CD4-positive, alpha-beta T cell (primary cell): ENCODE measurements at places on chromosomes 3 and 15.

DNA sequence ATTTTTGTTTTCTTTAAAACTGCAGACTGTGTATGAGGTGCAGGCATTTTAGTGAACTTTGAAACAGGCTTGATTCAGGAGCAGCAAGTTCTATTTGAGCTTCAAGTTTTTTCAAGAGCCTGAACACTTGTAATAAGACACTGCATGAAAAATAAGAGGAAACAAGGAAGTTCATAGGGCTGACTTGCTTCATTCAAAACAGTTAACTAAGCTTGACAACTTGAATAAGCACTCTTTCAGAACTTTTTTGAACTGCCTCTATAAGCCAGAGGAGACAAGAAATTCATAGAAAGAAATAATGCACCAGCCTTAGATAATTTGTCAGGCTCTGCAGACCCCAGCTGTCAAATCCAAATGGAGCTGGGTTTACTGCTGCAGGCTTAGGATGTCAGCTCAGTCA, 130.2 kb downstream of the SSR3 start:
- no peak for DNase-seq

DNA sequence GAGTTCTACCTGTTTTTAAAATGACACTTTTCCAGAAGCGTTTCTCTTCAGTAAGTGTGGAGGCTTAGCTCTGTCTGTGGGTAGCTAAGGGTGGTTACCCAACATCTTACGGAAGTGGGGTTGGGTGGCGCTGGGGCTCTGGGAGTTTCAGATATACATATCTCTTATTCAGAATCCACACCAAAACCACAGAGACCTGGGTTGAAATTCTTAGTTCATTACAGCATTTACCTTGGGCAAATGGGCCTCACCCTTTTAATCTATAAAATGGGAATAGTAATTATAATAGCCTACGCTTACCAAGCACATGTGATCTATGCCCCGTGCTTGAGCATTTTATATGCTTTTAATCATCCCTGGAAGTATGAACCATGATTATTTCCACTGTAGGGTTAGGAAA, 9.4 kb downstream of the PTPRG start:
- DNase-seq = no peak

- no peak for DNase-seq
Measured at GRCh38 chr3:64827431-64827830, 139.6 kb upstream of the ADAMTS9 start.

GRCh38 chr15:60118626-60119025, 114.5 kb downstream of the FOXB1 start:
- DNase-seq = no peak

DNA sequence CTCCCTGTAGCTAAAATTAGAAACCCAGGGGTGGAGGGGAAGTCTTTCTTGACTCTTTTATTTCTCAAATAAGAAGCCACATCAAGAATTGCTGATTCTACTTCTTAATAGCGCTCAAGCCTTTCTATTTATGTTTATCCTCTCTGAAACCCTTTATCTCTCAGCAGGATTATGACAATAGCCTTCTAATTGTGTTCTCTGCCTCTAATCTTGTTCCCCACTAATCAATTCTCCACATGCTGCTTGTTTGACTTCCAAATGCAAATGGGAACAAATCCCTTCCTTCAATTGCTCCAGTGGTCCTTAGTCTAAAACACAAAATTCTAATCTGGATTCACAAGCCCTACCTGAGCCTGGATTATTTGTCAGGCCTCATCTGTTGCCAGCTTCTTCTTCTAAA, 43.7 kb upstream of the CFAP20DC start:
- no peak for DNase-seq

- no peak for DNase-seq
Measured at GRCh38 chr3:124221422-124221821, 229.5 kb upstream of the ROPN1 start.

- no peak for DNase-seq
Measured at GRCh38 chr3:149599236-149599635, 58.6 kb downstream of the WWTR1 start.

DNA sequence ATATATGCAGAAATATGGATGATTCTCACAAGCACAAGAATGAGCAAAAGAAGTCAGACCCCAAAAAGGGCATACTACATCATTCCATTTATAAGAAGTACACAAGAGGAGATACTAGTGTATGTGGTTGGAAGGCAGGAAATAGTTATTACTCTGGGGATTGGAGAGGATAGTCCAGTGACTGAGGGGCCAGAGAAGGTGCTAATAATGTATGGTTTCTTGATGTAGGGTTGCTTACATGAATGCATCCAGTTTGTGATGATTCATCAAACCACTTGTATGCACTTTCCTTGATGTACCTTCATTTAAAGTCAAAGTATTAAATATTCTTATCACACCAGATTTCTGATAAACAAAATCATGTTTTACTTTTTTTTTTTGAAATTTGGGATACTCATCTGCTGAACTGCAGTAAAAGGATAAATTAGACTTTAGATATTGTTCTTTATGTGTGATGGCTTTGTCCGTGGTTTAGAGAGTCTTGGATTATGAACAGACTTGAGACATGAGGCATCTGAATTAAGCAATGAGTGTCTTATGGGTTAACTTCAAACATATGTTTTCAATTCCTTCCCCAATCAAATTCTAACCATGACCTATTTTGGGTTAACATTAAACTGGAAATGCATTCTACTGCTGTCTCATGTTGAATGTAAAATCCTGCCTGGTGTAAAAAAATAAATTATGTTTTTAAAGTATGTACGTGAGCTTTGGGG, 171.2 kb downstream of the SEMA6D start:
- no peak for DNase-seq

DNA sequence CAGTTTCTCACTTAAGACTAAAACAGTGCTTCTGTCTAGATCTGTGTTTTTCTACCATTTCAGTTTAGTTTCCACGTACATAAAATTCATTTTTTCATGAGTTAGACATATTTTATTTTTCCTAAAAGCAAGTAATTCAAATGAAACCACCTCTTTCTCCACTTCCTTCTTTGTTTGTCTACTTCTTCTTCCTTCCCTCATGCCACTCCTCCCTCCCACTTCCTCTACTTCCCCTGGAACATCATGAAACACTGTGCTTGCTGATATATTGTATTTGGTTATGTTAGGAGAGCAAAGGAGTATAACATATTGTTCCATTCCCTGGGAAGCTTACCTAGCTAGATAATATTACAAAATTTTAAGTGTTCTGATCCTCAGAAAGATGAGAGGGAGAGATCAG, 36.7 kb upstream of the GOLGA8B start:
- no peak for DNase-seq

GRCh38 chr3:153144779-153145178, 17.2 kb upstream of the RAP2B start:
- DNase-seq = no peak

GRCh38 chr15:70793694-70794093, 30.3 kb upstream of the UACA start:
- no peak for DNase-seq

DNA sequence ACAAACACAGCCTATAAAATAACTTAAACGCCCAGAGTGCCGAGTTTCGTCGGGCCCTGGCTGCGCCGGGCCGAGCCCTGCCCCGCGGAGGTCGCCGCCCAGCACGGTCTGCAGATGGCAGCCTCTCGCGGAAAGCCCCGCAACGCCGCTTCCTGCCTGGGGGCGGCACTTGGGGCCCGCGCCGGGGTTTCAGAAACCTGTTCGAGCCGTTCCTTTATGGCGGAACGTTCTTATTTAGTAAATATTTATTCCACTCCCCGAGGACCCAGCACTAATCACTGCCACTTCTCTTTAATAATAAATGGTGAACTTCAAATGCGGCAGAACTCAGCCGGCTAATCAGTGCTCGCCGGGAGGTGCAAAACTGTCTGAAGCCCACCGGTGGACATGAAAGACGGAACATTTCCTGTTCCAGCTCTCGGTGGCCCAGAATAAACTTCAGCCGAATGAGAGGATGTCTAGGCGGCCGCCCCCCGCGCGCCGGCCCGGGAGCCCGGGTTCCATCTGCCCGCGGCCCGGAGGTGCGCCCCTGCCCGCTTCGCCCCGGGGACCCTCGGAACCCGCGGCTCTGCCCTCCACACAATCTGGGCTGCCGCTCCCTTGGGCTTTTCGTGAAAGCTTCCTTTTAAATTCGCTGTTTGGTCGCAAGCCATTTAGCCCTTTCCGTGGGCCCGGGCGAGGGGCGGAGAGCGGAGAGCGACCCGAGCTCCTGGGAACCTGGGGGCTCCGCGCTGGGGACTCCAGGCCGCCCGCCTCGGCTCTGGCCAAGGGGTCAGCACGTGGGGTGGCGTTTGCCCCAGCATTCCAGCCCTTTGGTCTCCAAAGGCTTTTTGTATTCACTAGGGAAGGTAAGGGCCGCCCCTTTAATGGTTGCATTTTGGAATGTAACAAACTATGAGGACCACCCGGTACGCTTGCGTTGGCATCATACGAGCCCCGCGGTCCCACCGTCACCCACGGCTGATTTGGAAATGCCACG, 110.8 kb upstream of the ATP11B start:
- peak; percentile 34 for DNase-seq

DNA sequence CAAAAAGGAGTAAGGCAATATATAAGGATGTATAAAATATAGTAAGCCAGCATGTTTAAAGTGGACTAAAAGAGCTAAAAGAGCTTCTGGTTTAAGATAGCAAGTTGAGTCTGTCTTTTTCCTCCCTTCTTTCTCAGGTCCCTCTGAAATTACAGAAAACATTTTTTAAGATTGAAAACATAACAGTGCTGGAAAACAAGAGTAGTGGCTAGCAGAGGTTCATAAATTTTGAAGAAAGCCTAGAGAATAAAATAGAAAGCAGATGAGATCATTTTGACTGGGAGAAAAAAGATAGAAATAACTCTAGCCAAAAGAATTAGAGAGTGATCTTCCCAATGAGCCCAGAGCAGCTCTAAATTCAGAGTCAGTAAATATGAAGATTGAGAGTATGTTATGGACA, 41.9 kb downstream of the ATP8B4 start:
- DNase-seq = no peak

- DNase-seq = no peak
Measured at GRCh38 chr3:152304160-152304559, 35.4 kb downstream of the MBNL1 start.

DNA sequence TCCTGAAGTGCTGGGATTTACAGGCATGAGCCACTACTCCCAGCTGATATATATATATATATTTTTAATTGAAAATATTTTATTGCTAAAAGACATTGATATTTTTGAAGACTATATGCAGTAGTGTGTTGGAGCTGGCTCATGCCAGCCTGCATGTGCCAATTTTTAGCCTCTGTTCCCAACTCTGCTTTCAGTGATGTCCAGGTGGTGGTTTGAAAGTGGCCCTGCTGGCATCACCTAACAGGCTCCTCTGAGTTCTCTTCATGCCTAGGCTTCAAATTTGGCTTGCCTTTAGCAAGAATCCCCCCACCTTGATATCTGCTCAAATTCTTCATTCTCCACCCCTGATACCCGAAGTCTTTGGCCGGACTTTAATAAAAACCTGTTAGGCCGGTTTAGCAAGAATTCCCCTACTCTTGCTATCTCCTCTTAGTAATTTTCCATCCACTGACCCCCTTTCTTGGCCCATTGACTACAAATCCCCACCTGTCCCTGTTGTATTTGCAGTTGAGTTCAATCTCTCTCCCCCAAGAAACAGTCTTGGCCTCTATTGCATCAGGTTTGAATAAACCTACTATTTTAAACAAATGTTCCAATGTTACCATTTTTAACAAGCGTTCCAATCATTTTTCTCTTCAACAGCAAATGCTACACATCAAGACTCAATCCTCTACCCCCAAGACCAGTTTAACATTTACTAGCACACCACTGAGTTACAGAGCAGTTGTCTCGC, 23.9 kb upstream of the CTSH start:
- DNase-seq = no peak

DNA sequence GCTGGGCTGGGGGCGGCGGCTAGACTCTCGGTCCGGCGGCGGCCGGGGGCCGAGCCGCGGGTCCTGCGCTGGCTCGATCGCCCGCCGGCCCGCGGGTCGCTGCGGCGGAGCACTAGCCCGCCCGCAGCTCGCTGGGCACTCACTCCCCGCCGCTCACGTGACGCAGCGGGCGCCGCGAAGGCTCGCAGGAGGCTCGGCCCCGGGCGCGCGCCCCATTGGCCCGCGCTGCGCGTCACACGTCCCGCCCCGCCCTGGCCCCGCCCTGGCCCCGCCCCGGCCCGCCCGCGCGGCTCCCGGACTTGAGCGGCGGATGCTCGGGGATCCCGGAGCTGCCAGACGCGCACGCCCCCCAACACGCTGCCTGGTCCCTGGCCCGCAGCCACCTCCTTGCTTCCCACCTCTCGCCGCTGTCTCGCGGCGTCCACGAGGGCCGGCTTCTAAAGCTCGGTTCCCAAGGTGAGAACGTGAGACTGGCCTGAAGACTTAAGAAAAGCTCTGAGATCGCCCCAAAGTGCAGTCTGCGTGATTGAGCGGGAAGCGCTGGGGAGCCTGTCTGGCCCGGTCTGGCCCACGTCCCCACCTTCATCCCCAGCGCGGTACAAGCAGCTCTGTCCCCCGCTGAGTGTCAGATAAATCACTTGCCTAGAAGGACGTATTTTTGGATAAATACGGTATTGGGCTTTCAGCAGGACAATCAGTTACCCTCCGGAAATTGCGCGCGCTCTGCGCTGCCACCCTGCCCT, at the start of gene KLF15:
TSS of gene KLF15 (minus strand) at position 114 of the 743 bp plus-strand sequence. CDS start 4,486 bp downstream, outside the sequence.
- peak; percentile 78 for DNase-seq

DNA sequence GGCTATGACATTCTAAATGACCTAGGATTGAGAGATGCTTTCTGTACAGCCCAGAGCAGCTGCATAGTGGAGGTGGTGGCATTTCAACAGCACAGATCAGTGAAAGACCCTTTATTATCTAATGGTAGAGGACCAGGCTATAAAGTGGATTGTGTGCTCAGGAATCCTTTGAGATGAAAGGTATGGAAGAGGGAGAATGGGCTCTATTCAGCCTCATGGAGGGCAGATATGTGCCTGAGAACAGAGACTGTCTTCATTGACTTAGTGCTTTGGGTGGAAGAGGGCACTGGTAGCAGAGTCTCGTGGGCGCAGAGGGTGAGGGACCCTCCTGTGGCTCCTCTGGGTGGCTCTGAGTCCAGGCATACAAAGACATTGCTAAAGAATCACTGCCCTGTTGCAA, 130.0 kb upstream of the SLC24A5 start:
- no peak for DNase-seq

DNA sequence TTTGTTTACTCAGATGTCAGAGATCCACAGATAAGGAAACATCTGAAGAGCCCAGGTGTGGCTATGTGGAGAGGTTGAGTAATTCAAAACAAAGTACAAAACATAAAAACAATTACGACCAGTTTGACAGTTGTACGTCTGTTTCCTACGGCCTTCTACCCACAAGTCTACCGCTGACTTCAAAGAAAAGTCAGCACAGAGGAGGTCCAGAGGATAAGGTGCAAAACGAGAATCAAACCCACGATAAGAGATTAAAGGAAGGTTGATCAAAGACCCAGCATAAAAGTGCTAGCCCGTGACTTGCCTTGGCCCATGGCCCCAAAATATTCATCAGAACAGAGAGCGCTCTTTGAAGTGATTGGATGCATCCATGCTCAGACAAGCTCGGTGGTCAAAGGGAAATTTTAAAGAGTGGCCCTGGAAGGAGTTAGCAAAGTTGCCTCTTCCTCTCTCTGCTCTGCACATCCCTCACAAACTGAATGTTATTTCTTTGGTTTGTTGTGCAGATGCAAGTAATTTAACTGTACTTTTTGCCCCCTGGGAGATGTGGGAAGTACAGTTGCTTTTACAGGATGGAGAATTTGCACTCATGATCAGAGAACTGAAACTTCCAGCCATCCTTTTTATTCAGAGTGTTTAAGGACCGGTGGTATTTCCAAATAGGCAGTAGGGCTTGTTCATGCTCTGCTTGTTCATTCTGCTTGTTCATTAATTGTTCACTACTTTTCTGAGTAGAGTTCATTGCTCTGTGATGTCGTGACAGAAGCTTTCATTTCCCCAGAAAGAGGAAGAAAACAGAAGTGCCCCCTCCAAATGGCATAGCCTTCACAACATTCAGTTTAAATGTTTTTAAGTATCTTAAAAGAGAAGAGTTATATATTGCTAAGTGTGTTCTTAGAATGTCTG, 31.1 kb downstream of the MME start:
- DNase-seq = no peak
